ENCODE measurements at places on chromosomes 1 and 21. TPM values are rescaled to one million over a fixed set of nuclear protein-coding genes. Genes with fewer than 3 reads are reported as not detected.

GRCh38 chr1:25707280-25708016 lies 90.9 kb downstream of the MAN1C1 start:
- H3K36me3 ChIP-seq, result no peaks in the 10 kb centered on the region
- H3K27me3 ChIP-seq, result no peaks in the 10 kb centered on the region
- no peak overlapping the region for H3K4me3 ChIP-seq
- peak overlapping the region; percentile 19 for H3K27ac ChIP-seq
- DNase-seq, result no peak

Gene KRTAP20-4
- total RNA-seq, result not detected

GRCh38 chr1:2215909-2216766 lies 12.0 kb upstream of the SKI start:
- no peak for DNase-seq
- H3K4me3 ChIP-seq, result no peak overlapping the region
- H3K36me3 ChIP-seq, result no peaks in the 10 kb centered on the region
- peaks cover 19% of the 10 kb centered on the region for H3K27me3 ChIP-seq

GRCh38 chr1:241639623-241640148 lies 483 bp downstream of the CHML start:
- DNase-seq, result peak; percentile 91
- peaks cover 41% of the 10 kb centered on the region for H3K4me1 ChIP-seq
- H3K27me3 ChIP-seq, result no peaks in the 10 kb centered on the region
- H3K27ac ChIP-seq, result peak overlapping the region; percentile 92
- H3K4me3 ChIP-seq, result peak overlapping the region; percentile 67

DNA sequence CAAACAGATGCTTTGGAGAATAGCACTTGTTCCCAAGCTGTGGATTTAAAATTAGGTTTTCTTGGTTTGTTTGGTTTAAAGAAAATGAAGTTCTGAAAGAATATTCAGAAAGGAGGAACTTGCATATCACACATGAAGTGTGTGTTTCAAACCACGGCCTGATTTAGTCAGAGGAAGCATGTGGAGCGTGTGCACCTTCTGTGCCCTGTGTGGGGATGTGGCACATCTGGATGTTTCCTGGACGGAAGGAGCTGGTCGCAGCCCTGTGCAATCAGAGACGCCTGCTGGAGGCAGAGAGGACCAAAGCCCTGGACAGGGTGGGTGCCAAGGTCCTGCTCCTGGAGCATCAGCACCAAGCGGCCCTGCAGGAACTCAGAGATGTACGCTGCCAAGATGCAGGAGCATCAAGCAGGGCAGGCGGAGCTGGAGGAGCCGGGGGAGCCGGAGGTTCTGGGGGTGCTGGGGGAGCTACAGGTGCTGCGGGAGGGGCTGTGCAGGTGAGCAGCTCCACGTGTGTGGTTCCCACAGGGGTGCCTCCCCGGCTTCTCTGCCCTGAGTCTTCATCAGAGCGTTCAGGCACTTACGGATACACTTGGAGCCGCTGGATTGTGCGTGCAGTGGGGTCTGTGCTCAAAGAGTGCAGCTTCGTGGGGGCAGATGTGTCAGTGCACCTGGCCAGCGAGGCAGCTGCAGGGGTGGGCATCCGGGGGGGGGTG lies 45.7 kb downstream of the PCNT start:
- no peaks in the 10 kb centered on the region for H3K27me3 ChIP-seq
- H3K27ac ChIP-seq, result no peak overlapping the region
- H3K4me3 ChIP-seq, result no peak overlapping the region

DNA sequence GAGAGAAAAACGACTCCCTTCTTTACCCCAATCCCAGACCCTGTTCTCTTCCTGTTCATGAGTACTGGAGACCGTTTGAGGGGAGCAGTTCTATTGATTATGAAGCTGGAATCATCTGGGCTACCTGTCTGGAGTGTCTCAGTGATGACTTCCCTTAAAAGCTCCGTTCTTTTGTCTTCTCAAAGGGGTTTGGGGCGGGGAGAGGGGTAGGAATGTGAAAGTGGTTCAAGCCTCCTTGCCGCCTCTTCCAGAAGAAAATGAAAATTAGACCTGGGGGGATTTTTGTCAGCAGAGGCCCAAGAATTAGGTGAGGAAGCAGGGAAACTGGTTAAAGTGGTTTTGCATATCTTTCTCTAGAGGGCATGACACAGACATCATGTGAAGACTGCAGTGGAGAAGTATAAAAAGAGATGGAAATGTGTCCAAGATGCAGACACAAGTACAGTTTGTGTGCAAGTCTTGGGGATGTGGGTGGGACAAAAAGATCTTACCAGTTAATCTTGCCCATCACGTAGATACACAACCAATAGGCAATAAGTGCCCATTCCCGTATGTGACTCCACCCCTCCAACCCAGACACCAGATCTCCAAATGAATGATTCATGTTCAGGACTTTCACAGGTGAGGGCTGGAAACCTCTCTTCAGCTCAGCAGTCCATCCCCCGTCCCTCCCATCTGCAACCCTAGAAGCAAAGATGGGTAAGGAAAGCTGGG lies 470 bp upstream of the MTMR11 start:
- H3K27me3 ChIP-seq, result no peaks in the 10 kb centered on the region
- peak overlapping the region; percentile 67 for H3K4me3 ChIP-seq
- DNase-seq, result no peak
- peaks cover 45% of the 10 kb centered on the region for H3K4me1 ChIP-seq
- no peak overlapping the region for H3K27ac ChIP-seq
- no peaks in the 10 kb centered on the region for H3K36me3 ChIP-seq

GRCh38 chr1:40890771-40891170 lies 28.6 kb upstream of the CITED4 start:
- no peak overlapping the region for H3K4me3 ChIP-seq
- no peak for DNase-seq
- H3K27me3 ChIP-seq, result no peaks in the 10 kb centered on the region
- H3K27ac ChIP-seq, result peak overlapping the region; percentile 42

Gene DMBX1
- total RNA-seq, result not detected

DNA sequence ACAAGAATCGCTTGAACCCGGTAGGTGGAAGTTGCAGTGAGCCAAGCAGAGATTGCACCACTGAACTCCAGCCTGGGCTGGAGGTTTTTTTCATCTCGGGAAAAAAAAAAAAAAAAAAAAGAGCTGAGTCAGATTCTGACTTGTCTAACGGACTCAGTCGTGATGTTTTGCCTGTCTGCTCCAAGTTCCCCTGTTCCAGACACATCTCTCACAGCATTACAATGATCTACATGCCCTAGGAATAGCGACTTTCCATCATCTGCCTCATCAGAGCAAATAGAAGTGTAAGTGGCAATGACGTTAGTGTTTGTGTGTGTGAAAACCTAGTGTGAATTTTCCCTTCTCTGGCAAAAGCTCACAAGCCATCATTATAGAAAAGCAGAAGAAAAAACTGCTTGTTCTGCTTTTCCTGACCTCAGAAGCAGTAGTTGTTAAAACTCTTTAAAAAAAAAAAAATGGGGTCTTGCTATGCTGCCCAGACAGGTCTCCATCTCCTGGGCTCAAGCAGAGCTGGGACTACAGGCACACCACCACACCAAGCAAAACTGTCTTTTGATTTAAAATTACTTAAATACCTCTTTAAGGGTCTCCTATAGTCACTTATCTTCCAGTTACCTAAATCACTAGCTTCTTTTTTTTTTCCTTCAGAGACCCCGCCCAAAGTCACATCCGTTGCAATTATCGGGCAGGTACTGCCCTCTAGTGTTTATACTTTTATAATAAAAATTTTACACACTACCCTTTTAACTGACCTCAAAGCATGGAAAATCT lies 37.3 kb downstream of the PLEKHO1 start:
- no peak overlapping the region for H3K4me3 ChIP-seq
- DNase-seq, result no peak
- H3K27ac ChIP-seq, result peak overlapping the region; percentile 75
- no peaks in the 10 kb centered on the region for H3K36me3 ChIP-seq
- peaks cover 21% of the 10 kb centered on the region for H3K4me1 ChIP-seq

Gene RC3H1
- 59.6 TPM for total RNA-seq
